ENCODE measurements at places on chromosomes 3 and 15.

- no peak for DNase-seq
Observed at GRCh38 chr3:177574222-177574856, 377.1 kb upstream of the TBL1XR1 start.

- DNase-seq = peak; percentile 70
Observed at GRCh38 chr3:30644615-30645014, 38.2 kb downstream of the TGFBR2 start.

GRCh38 chr15:51121118-51121517 is 26.4 kb upstream of the TNFAIP8L3 start:
- peak; percentile 6 for DNase-seq

- DNase-seq = no peak
Observed at GRCh38 chr15:70789213-70789612, 25.9 kb upstream of the UACA start.

- DNase-seq = no peak
Observed at GRCh38 chr15:93920204-93920603, 311.2 kb upstream of the MCTP2 start.

GRCh38 chr15:49842031-49842730 is 221.3 kb downstream of the DTWD1 start:
- no peak for DNase-seq

DNA sequence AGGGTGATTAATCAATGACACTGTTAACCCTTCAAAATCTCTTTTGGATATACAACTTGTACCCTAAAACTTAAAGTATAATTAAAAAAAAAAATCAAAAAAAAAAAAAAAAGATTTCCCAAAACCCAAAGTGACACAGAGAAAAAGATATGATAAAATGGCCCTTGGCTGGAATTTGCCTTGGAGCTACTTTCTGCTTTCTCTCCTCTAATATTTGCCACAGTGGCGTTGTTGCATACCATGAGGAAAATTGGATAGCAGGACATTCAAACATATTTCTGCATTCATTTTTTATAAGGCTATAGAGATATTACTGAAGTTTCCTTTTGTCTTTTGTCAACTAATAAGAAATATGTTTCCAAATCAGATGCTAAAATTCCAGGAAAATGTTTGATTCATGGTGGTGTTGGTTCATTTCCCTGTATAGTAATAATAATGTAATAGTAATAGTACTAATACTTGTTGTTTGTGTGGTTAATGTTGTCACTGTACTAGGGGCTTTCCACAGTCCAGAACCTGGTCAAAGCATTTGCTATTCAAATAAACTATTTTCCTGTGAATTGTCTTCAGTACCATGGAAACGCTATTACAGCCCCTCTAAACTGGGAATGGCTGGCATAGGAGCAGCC is 441.3 kb upstream of the THBS1 start:
- no peak for DNase-seq

DNA sequence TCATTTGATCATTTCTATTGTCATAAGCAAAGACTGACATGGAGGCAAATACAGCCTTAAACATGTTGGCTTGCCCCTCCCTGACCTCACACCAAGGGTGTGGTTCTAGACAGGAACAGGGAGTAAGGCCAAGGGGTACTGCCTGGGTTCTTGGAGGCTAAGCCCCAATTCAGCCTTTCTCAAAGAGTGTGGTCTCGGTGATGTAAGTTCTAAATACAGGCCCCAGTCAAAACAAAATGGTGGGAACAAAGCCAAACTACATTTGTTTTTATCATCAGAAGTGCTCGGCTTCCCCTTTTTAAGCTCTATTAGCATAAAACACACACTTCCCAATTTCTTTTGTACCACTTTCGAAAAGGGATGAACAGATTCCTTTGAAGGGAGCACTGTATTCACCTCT is 129.5 kb downstream of the ATP8B4 start:
- no peak for DNase-seq

- DNase-seq = no peak
Observed at GRCh38 chr3:193702967-193703366, 110.0 kb downstream of the OPA1 start.

- DNase-seq = no peak
Observed at GRCh38 chr15:37791693-37792092, 142.7 kb upstream of the TMCO5A start.

DNA sequence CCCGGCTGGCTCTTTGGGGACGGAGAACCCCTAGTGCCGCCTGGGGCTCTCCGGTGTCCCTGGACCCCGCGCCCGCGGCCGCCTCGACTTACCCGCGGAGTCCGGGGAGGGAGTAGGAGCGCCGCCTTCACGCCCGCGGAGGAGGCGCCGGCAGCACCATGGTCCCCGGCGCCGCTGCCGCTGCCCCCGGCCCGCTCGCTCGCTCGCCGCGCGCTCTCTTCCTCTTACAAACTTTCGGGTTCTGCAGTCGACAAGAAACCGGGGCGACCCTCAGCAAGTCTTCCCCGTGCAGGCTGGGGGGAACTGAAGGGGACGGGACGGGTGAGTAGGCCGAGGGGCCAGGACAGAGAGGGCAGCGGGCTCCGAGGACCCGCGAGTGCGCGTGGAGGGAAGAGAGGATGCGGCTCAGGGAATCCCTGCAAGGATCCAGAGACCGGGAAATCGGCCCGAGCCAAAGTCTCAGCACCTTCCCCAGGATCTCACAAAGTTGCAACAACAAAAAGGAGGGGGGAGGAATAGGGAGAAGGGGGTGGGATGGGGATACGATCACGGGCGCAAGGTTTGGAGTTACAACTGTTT is 2.0 kb downstream of the FOXP1 start:
- peak; percentile 51 for DNase-seq

GRCh38 chr15:98233873-98234272 is 273.4 kb downstream of the ARRDC4 start:
- DNase-seq = no peak

DNA sequence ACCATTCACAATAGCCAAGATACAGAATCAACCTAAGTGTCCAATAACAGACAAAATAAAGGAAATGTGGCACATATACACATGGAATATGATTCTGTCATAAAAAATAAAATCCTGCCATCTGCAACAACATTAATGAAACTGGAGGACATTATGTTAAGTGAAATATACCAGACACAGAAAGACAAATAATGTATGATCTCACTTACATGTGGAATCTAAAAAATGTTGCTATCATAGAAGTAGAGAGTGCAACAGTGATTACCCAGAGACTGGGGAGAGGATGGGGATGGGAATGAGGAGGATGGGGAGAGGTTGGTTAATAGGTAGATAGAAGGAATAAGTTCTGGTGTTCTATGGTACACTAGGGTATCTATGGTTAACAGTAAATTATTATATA is 28.7 kb downstream of the MRPL3 start:
- DNase-seq = no peak

DNA sequence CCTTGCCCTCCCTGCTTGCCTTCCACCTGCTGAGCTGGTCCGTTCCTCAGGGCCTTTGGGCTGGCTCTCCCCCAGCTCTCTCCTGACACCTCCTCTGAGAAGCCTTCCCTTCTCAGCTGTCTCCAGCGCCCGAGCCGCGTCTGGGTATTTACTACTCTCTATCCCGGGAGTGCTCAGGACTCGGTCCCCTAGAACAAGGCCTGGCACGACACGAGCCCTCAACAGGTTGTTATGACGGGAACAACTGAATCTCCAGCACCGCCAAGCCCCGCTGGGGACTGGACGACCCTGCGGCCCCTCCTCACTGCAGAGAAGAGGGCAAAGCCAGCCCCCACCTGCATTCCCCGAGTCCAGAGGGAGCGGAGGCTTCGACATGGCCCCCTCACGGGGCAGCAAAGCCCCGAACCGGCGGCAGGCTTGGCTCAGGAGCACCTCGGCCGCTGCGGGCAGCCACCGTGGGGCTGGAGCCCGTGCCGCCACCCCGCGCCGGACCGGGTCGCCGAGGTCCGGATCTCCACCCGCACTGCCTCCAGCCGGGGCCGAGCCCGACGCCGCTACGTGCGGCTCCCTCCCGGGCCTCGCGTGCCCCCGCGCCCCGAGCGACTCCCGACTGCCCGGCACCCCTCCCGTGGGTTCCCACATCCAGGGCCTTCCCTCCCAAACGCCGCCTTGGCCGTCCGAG is 792 bp downstream of the TPRA1 start:
- DNase-seq = peak; percentile 23

GRCh38 chr15:62047282-62047827 is 12.9 kb downstream of the VPS13C start:
- DNase-seq = no peak

DNA sequence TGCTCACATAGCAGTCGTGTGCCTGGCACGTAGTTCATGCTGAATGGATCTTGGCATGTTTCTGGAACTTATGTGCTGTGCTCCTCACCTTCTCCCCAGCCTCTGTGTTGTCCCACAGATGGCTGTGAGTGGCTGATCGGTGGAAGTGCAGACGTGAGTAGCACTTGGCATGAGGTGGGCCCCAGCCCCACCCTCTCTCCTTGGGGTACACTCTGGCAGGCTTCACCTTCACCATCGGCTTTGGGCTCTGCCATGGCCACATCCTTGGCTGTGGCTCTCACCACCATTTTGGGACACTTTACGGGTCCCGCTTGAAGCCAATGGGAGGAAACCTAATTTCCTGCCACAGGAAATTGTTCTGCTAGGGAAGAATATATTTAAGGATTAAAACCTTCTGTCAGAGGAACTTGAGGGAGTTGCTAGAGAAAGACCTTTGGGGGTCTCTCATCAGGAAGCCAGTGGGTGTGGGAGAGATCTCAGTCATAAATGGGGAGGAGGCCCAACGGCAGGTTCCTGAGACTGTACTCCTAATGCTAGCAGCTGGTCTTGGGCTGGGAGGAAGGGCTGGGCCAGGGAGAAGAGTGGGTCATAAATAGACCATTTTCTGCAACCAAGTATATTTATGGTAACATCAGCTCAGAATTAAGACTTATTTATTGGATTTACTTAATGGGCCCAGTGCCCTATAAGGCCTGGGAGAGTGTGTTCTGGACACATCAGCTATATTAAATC is 92.3 kb downstream of the SMAD3 start:
- DNase-seq = no peak

DNA sequence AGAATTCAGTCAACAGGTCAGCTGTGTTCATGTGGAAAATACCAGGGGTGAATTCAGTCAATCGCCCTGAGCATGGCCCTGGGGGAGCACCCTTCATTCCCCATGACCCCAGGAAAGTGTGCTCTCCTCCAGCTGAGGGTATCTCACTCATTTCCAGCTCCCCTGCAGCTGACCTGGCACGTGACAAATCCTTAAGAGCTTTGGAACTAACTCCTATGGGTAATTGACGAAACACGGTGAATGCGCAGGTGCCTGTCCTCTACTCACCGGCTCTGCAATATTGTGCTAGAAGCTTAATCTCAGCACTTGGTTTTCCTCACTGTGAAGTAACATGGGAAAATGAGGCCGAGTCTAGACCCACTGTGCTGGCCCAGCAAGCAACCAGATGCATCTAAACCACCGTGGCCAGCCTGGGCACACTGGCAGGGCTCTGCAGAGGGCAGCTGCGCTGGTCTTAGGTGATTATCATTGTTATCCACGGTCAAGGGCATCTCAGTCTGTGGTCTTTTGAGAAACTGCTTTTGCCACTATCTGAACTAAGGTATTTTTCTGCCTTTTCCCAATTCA is 63.1 kb downstream of the SPSB4 start:
- no peak for DNase-seq

DNA sequence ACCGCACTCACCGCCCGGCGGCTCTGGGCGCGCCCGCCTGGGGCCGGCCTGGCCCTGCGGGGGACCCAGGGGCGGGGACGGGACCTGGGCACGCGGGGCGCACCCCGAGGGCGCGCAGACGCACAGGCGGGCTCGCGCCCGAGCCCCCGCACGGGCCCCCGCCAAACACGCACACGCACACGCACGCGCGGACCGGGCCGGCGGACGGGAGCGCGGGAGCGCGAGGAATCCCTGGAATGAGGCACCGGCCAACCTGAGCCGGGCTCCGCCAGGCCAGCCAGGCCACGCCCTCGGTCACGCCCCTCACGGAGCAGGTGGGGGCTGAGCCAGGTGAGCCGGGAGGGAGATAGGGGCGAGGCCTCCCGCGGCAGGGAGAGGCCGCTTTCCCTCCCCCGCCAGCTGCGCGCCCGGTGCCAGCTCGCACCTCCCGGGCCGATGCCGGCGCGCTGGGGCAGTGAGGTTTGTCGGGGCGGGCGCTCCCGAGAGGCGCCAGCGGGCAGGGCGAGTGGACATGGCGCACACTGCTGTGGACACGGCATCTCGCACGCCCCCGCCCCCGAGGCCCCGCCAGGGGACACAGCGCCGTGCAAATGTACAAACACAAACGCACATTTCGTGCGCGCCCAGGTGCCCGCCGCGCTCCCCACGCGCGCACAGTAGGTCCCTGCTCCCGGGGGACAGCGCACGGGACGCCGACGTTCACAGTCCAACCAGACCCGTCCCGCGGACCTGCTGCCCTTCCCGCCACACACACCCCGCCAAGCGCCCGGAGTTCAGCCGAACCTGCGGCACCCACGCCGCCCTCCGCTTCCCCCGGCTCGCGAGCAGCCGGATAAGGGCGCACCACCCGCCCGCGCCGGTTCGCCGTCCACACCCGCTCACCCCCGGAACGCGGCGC is 75.9 kb upstream of the VGLL4 start:
- DNase-seq = peak; percentile 66

DNA sequence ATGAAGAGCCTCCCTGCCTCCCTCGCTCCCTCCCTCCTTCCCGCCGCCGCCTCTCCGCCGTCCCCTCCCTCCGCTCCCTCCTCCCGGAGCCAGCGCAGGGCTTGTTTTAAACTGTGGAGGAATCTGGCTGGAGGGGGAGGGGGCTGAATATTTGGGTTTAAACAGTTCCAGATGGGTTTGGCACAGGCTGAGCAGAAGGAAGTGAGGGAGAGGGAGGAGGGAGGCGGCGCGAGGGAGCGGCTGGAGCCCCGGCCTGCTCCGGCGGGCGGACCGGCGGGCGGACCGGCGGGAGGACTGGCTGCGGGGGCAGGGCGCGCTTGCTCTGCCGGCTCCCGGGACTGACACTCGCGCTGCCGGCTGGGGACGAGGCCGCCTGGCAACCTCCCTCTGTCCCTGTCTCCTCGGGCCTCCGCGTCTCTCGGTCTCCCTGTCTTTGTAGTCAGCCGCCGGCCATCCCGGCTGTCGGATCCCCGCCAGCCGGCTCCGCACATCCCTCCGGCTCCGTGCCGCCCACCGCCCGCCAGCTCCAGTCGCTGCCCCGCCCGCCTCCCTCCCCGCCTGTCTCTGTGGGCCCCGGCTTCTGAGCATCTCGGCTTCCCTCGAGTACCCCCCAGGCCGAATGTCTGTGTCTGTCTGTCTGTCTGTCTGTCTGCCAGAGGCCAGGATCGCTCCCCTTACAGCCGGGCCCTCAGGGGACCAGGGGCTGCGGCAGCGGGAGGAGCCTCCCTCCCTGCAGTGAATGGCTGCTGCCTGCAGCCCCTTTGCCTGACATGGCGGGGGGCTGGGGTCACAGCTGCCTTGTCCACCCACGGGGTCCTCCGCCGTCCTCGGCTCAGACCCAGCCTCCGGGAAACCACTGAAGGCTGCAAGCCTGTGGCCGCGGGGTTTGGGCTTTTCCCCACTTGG is 7.6 kb downstream of the EPHB3 start:
- DNase-seq = peak; percentile 36

DNA sequence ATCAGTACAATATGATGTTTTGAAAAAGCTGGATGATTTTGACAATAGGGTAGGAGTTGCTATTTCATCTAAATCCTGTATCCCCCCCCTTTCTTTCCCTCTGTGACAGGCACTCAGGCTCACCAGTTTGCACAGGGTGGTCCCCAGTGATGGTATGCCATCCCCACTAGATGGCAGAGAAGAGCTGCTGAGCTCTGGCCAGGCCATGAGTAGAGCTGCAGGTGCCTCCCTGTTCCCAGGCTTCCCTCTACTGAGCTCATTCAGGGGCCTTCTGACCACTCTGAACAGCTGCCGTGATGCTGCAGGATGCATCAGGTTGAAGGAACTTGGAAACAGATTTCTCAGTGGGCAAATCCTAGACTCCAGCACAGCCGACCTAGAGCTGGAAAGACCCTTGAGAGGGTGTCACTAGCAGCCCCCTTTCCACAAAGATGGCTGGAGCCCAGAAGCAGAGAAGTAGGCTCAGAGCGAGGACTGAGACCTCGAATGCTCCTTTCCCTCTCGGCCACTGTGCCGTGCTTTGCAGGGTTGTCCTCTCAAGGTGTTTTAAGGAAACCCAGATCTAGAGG is 45.1 kb downstream of the EFCAB12 start:
- peak; percentile 52 for DNase-seq
